ENCODE measurements at places on chromosomes 2 and 18.

GRCh38 chr2:99509387-99509786 is 19.6 kb upstream of the REV1 start:
- no peak for DNase-seq

DNA sequence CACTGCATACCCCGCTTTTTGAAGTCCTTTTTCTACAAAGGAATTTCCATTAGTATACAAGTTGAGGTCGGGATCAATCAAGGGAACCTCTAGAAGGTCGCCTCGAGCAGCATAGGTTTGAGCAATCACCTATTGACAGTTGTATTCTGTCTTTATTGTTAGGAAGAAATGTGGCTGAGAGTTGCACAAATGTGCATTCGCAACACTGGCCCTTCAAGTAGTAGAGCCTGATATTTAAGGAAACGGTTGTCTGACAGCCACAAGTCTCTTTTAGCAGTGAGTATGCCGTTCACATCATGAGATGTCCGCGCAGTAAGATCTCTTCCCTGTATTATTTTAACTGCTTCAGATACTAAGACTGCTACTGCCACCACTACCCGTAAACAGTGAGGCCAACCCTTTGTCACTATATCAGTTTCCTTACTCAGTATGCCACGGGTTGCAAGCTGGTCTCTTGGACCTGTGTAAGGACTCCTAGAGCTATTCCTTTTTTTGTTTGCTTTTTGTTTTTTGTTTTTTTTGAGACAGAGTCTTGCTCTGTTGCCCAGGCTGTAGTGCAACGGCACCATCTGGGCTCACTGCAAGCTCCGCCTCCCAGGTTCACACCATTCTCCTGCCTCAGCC is 10.0 kb upstream of the STARD7 start:
- DNase-seq = no peak

GRCh38 chr18:5824370-5824984 is 70.8 kb downstream of the TMEM200C start:
- no peak for DNase-seq

GRCh38 chr2:159227467-159227866 is 59.0 kb downstream of the WDSUB1 start:
- no peak for DNase-seq

DNA sequence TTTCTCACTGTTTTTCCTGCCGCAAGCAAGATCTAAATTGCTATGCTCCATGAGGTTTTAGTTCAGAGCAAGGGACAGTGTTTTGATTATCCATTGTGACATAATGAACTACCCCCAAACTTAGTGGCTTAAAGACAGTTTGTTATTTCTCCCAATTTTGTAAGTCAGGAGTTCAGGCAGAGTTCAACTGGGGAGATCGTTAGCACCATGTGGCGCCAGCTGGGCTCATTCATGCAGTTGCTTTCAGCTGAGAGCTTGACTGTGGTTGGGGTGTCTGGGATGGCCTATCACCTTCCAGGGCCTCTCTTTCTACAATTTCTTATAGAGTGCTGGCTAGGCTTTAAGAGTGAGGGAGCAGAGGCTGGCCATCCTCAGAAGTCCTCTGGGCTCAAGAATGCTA is 382.9 kb upstream of the CELF4 start:
- no peak for DNase-seq

GRCh38 chr18:31562726-31563125 is 29.0 kb upstream of the TTR start:
- no peak for DNase-seq

DNA sequence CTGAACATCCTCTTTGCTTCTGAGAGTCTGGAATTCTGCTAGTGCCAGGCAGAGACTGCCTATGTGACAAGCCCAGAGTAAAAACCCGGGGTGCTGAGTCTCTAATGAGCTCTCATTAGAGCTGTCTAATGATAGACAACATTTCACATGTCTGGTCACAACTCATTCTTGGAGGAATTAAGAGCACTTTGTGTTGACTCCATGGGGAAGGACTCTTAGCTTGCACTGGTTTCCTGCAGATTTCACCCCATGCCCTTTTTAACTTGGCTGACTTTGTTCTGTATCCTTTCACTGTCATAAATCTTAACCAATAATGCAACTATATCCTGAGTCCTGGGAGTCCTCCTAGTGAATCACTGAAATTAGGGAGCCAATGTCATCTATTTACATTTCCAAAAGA is 33.5 kb downstream of the FBXO15 start:
- DNase-seq = no peak

- DNase-seq = peak; percentile 10
Measured at GRCh38 chr2:231123362-231123898, 1.4 kb downstream of the HTR2B start.

- no peak for DNase-seq
Measured at GRCh38 chr2:233369462-233369861, 15.2 kb downstream of the DGKD start.

- DNase-seq = peak; percentile 3
Measured at GRCh38 chr2:170052151-170052550, 125.8 kb upstream of the MYO3B start.

DNA sequence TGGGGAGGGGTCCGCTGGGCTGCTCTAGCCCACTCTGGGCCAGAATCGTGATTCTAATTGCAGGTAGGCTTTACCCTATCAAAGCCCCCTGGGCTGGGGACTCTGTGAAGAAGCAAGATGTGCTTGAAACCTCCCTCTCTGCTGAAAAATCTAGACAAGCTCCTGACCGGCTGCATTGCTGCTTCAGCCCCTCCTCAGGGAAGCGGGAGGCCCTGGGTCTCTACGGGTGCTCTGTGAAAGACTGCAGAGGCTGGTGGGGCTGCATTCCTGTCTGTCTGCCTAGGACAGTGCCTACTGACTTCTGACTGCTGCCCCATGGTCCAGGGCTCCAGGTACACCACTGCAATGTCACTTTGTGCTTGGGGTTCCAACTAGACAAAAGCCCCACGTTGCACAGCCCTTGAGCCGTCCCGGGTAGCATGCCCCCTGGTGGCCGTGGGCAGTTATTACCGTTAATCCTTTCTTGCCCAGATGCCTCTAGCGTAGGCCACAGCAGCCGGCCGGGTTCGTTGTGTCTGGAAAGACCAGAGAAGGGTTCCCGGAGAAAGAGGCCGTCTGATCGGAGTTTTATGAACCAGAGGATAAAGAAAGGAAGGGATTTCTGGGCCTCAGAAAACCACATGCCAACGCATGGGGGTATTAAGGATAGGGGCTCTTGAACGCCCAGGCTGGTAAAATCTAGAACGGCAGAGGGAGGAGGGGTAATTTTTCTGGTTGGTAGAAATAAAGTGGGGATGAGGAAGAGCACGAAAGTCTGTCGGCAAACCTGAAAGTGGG is 15.9 kb upstream of the C1QL2 start:
- DNase-seq = peak; percentile 57

DNA sequence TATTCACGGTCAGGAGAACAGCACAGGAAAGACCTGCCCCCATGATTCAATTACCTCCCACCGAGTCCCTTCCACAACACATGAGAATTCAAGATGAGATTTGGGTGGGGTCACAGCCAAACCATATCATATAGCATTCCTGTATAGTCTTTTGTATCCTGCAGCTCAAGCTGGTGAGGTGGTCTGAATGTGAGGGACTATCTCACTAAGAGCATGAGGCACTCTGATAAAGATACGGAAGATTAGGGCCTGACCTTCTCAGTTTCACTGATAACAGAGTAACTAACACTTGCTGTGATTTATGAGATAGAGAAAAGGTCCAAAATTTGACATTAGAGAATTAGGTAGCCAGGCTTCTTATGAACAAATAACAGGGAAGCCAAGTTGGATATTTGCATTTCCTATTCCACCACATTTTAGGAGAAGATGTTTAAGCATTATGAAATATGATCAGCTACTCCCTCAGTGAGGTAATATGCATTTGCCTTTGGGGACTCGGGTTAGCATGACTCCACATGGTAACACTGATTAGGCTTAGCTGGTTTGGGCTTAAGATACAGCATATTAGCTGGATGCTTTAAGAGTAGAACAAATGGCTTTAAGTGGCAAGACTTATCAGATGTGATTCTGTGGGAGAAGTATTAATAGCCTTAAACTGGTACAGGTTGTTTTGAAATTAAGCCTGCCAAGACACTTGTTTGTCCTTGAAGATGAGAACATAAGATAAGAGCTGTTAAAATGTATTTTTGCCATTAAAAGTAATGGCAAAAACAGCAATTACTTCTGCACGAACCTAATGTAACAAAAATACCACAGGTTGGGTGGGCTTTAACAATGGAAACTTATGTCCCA is 106.9 kb upstream of the MSTN start:
- no peak for DNase-seq

DNA sequence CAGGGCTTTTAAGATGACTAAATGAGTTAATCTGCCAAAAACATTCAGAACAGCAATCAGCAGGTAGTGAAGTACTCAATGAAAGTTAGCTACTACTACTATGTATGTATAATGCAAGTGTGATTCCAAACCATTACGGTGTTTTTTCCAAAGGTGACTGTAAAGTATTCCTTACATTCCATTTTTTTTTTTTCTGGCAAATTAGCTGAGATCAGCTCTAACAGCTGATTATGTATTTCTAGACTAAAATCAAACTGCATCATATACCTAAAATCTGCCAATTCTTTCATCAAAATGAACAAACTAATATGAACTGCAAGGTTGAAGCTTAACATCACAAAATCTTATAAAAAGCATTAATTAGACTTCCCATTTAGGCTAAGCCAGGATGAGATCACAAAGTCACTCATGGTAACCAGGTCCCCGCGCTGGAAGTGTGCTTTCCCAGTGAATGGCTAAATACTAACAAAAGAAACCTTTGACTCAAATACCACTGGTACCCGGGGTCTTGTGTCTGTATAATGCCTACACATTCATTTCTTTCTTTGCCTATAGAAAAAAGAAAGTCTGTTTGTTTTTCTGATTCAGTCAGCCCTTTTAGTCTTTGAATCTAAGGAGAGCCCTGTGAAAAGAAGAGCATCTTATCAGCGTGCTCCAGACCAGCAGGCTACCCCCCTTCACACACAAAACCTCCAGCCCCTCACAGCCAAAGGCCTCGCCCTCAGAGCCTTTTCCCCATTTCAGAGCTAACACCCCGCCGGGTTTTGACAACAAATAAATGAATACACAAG is 88.3 kb downstream of the RBMS1 start:
- DNase-seq = no peak

GRCh38 chr2:42929546-42930024 is 137.2 kb upstream of the HAAO start:
- DNase-seq = no peak

- no peak for DNase-seq
Measured at GRCh38 chr2:19888831-19889230, 13.0 kb downstream of the TTC32 start.

GRCh38 chr2:15763822-15764682 is 172.4 kb downstream of the DDX1 start:
- DNase-seq = peak; percentile 18

- peak; percentile 63 for DNase-seq
Measured at GRCh38 chr2:165791421-165792103, 2.5 kb downstream of the GALNT3 start.

DNA sequence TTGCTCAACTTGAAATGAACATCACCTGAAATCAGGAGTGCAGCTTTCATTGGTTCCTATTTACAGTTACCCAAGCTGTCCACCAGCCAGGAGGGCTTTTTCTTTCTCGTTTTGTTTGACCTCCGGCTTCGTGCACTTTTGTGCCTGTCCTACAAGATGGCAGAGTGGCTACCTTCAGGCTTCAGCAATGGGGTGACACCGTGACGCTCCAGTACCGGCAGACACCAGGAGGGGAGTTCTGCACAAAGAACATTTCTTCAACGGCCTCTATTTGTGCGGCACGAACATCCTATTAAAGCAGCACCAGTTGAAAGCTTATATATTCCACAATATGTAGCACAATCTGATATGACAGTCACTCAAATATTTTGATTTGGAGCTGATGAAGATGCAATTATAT is 18.3 kb downstream of the RNASEH1 start:
- no peak for DNase-seq

DNA sequence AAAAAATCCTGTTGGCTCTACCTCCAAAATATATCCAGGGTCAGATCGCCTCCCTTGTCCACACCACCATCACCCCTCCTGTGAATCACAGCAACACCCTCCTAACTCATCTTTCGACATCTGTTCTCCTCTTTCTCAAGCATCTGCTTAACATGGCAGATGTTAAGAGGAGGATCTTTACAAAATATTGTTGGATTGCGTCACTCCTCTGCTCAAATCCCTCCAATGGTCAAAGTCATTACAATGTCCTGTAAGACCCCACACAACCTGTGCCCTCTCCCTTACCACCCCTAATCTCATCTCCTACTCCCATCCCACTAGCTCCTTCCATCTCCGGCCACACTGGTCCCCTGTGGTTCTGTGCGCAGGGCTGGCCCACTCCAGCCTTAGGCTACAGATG is 36.8 kb upstream of the GBX2 start:
- DNase-seq = no peak

DNA sequence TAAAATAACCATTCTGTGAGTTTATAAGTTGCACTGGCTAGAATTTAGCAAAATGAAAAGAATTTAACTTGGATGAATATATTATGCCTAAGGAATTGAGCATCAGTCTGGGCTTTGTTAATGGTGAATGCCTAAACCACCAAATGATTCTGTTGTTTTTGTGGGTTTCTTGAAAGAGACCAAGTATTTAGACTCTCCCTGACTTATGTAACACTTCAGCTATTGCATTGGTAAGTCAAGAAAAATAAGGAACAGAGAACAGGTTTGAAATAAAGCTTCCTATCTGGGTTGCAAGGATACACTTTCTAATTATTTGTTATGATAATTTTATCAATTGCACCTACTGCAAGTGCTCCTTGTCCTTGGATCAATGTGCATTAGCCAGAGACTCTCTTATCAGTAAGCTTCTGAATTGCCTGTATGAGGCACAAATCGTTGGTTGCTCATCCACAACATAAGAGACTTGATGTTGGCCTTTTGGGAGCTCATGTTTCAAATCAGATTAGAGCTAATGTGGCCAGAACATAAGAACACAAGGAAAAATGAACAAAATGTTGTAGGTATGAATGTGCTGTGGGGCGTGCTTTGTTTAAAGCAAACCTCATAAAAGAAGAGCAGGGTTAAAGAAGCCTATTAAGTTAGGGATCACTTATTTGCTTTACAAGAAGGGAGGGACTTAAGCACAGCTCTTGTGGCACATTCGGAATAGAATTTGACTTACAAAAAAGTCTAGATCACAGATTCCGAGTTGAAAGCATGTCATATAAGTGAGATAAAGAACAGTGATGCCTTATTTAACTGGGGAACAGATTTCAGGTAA is 37.2 kb downstream of the PRKCE start:
- no peak for DNase-seq

GRCh38 chr18:57242285-57242684 is 95.4 kb downstream of the BOD1L2 start:
- DNase-seq = no peak

- DNase-seq = no peak
Measured at GRCh38 chr2:66446941-66447340, 12.0 kb downstream of the MEIS1 start.

DNA sequence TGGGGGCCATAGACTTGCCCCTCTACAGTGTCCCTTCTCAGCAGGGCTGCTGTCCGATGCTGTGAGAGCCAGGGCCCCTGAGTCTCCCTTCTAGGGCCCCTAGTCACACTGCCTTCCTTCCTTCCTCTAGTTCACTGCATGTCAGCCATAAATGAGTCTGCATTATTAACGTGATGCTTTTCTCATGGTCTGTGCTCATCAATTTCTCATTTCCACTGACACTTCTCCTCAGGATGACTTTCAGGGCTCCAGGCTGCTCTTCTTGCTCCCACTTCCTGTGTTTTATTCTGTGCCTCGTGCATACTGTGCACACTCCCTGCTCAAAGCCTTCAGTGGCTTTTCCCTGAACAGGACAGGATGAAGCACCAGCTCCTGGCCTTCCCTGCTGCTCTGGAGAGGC is 146.5 kb downstream of the FAM210A start:
- DNase-seq = no peak

- peak; percentile 14 for DNase-seq
Measured at GRCh38 chr2:241228081-241228859, 39.8 kb downstream of the ANO7 start.

- no peak for DNase-seq
Measured at GRCh38 chr2:161245261-161245553, 63.0 kb upstream of the PSMD14 start.
